ENCODE measurements at places on chromosomes 3 and 15.
A peak's percentile ranks its signal among the peaks of the same experiment; 100 is the strongest.

- DNase-seq: no peak
Measured at GRCh38 chr15:85542895-85543331, 162.5 kb downstream of the AKAP13 start.

DNA sequence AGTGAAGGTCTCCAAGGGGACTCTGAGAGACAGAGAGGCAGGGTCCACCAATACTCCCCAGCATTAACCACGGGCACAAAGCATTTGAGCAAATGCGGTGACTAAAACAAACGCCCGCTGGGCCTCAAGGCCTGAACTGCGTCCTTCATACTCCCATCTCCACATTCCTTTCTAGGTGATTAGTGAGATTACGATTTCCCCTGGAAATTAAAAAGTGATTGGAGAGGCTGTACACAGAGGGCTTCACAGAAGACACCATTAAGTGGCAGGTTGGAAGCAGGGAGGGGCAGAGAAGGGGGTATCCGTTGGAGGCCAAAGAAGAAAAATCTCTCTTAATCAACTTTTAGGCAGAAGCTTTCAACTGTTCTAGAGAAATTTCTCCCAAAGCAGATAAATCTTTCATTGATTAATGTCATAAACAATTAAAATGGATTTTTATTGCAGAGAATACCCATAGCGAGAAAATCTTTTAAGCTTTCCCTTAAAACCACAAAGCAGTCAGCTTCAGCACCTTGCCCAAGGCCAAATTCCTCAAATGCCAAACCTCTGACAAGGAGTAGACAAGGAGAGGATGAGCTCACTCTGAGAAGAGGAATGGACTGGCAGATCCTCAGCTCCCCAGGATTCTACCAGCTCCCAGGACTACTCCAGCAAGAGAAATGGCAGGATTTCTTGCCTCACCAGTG, 38.2 kb downstream of the MB21D2 start:
- DNase-seq: no peak

GRCh38 chr3:452221-452620, 255.7 kb downstream of the CHL1 start:
- no peak for DNase-seq

GRCh38 chr3:43858294-43858701, 167.6 kb downstream of the ABHD5 start:
- no peak for DNase-seq

- DNase-seq: no peak
Measured at GRCh38 chr15:91541286-91541685, 312.2 kb upstream of the SLCO3A1 start.

DNA sequence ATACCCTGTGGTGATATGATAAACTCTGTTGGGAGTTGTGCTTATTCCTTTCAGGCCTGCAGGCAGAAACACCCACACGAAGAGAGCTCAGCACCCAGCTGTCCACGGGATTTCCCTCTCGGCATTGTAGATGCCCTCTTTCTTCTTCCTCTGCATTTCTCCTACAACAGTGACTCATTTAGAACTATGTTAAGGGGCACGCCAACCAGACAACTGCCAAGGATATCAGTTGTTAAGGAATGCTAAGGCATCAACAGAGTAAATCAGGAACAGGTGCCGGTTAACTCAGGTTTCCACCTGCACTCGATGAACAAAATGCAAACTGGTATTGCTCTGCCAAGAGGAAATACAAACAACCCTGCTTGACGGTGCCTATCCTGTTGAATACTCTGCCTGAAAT, 270.0 kb upstream of the PEX5L start:
- DNase-seq: no peak

- no peak for DNase-seq
Measured at GRCh38 chr3:88732186-88732585, 375.2 kb upstream of the EPHA3 start.

GRCh38 chr15:66139591-66140207, 113.9 kb downstream of the MEGF11 start:
- no peak for DNase-seq

GRCh38 chr3:122936335-122936734, 91.2 kb downstream of the SEMA5B start:
- DNase-seq: no peak

GRCh38 chr3:77563012-77563411, 523.1 kb downstream of the ROBO2 start:
- DNase-seq: no peak

- peak; percentile 53 for DNase-seq
Measured at GRCh38 chr3:36944641-36945270, at the start of gene TRANK1. Gene TRANK1 (minus strand): TSS chr3:36945054. CDS start chr3:36944809, 245 bp downstream.

- DNase-seq: no peak
Measured at GRCh38 chr3:41033956-41034519, 165.3 kb upstream of the CTNNB1 start.

DNA sequence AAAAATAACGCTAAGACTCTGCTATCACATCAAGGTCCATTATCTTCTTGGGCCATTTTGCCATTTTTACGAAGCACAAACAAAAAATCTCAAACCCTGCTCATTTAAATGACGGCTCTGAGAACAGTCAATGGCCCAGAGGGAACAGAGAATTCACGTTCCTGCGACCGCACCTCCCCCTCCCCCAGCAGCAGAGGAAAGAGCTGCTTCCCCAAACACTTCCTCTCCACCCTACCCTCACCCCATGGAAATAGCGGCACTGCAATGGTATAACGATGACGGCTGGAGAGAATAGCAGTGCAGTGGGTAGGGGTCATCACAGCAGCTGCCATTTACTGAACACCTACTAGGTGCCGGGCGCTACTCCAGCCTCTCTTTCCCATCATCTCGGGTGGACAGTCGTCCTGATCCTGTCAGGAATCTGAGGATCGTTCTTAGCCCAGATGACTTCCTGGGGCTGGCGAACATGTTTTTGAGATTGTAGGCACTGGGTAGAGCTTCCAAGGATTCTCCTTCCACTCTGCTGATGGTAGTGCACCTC, 113.3 kb downstream of the IQSEC1 start:
- peak; percentile 79 for DNase-seq

- DNase-seq: no peak
Measured at GRCh38 chr3:98717584-98717983, 45.6 kb upstream of the ST3GAL6 start.

- no peak for DNase-seq
Measured at GRCh38 chr3:44021651-44022594, 219.8 kb upstream of the TOPAZ1 start.

DNA sequence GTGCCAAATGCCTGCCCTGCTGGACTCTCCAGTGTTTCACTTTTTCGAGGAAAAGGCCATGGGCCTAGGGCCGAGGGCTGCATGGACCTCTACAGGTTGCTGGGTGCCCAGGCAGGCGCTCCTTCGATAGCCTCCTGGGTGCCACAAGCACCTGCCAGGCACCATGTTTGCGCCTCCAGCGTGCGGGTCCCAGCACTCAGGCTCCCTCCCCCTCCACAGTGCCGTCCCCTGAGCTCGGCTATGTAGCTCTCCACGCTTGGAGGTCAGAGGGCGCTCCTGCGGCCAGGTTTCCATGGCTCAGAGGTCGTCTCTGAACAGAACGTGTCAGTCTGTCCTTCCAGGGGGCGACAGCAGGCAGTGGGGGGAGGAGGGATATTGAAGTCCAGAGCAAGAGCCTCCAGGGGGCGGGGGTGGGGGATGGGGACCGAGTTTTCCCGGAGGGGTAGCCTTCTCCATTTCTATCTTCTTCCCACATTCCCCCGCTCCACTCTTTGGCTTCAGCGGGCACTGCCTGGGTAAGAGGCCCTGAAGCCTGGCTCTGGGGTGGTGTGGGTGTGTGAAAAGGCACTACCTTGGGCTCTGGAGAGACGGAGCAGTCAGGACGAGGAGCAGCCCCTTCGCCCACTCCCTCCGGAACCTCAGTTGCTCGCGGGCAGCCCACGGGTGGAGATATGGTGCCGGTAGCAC, 3.6 kb downstream of the ONECUT1 start:
- DNase-seq: no peak
